Gastroesophageal sphincter (tissue), 4 donors: ENCODE measurements at places on chromosomes 13 and 19.

- peak; percentile 73 for ATAC-seq
These were observed 1.0 kb downstream of the HMGB1 start for GRCh38 chr13:30464496-30465342.

- ATAC-seq = no peak
These were observed 9.0 kb downstream of the BLOC1S3 start for GRCh38 chr19:45187421-45188100.

DNA sequence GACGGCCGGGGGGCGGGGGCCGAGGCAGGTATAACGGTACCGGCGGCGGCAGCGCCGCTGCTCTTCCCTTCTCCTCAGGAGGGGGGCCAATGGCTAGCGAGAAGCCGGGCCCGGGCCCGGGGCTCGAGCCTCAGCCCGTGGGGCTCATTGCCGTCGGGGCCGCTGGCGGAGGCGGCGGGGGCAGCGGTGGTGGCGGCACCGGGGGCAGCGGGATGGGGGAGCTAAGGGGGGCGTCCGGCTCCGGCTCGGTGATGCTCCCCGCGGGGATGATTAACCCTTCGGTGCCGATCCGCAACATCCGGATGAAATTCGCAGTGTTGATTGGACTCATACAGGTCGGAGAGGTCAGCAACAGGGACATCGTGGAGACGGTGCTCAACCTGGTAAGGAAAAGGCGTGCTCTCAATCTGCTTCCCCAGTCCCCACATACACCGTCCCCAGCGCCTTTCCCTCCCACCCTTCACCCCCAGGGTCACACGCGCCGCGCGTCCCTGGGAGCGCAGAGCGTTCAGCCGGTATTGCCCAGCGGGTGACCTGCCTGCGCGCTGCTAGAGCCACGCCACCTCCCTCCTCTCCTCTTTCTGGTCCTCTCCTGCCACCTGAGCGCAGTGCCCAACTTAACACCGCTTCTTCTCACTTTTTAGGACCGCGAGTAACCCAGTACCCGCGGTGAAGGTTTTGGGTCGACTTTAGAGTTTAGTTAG is 814 bp downstream of the NBEA start:
- peak; percentile 52 for ATAC-seq

DNA sequence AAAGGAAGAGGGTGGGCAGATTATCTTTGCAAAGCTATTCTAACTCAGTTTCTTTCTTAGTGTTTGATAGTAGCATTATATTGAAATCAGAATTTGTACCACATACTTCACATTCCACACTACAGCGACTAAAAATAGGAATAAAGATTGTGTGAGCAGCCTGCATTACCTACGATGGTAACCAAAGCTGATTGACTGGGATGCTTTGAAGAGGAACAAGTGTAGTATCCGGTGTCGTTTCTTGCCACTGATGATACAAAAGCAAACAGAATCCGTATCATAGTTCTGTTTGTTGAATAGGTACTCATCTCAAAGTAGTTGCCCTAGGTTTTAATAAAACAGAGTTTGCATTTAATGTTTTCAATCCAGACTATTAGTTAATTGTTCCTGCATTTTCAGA is 51.2 kb downstream of the FLT3 start:
- ATAC-seq = no peak

GRCh38 chr19:58351990-58352755 is 1.1 kb downstream of the A1BG start:
- no peak for ATAC-seq

GRCh38 chr19:56109226-56109625 is 11.9 kb downstream of the ZNF787 start:
- no peak for ATAC-seq

GRCh38 chr13:39530916-39531315 is 72.1 kb downstream of the LHFPL6 start:
- peak; percentile 46 for ATAC-seq

DNA sequence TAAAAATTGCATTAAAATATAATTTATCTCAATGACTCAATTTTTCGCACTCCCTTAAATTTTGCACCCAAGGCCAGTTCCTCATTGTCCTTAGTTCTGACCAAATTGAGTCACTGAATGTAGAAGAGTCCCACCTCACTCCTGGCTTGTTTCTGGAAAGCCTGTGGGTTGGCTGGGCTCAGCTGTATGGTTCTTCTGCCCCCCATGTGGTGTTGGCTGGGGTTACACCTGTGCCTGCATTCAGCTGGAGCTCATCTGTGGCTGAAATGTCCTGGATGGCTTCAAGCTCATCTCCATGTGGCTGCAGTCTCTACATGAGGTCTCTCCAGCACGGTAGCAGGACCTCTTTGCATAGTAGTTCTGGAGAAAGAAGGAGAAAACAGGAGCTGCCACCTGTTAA is 7.2 kb upstream of the IRGC start:
- ATAC-seq = no peak

- ATAC-seq = no peak
These were observed 39.5 kb downstream of the PCCA start for GRCh38 chr13:100128373-100128772.

- ATAC-seq = no peak
These were observed 28.3 kb downstream of the EFNA2 start for GRCh38 chr19:1313695-1314613.

DNA sequence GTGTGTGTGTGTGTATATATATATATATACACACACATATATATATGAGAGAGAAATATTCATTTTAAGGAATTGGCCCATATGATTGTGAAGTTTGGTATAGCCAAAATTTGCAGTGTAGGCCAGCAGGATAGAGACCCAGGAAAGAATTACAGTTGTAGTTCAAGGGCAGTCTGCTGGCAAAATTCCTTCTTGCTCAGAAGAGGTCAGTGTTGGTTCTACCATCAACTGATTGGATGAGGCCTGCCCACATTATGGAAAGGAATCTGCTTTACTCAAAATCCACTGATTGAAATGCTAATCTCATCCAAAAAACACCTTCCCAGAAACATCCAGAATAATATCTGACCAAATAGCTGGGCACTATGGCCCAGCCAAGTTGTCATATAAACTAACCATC is 24.0 kb downstream of the RNF6 start:
- ATAC-seq = no peak

DNA sequence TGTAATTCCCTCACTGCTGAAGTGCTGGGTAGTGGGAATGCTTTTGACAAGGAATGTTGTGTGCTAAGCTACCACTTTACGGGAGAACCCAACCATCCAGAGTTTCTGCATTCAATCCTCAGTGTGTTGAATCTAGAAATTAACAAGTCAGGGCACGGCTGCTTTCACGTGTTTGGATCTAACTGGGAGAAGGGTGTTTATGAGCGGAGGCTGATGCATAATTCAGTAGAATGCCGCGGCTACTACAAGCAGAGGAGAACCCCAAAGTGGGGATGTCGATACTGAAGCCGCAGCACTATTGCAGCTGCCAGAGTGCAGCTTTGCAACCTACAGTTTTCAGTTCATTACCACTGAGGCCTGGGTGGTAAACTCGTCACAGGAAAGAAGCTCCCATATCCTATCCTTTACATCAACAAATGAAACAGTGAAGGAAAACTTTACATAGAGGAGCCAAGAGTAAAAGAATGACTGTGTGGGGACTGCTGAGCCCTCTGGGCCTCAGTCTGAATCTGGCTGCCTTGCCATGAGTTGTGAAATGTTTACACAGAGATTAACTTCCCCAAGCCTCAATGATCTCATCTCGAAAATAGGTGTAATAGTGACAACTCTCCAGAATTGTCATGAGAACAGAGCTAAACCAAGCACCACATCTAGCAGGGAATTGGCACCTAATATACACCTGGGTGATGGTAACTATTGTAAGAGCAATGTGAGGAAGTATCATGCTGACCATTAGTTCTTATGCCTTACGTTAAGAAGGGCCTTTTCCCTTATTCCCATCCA is 531.7 kb downstream of the MYO16 start:
- no peak for ATAC-seq

DNA sequence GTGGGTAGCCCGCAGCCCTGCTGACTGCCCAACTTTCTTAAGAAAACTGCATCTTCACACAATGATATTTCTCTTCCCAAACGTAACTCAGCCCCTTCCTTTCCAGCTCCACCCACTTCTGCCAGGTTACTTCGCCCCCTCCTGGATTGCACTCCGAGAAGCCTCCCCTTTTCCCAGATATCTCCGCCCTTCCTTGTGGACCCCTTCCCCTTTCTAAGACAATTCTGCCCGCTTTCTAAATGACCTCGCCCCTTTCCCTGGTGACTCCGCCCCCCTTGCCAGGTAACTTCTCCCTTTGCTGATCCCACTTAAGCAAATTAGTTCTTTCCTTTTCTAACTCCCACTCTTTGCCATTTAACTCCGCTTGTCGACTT is 2.6 kb downstream of the VSIG10L start:
- ATAC-seq = no peak

- ATAC-seq = no peak
These were observed 42.0 kb downstream of the SERTM1 start for GRCh38 chr13:36715841-36716240.

DNA sequence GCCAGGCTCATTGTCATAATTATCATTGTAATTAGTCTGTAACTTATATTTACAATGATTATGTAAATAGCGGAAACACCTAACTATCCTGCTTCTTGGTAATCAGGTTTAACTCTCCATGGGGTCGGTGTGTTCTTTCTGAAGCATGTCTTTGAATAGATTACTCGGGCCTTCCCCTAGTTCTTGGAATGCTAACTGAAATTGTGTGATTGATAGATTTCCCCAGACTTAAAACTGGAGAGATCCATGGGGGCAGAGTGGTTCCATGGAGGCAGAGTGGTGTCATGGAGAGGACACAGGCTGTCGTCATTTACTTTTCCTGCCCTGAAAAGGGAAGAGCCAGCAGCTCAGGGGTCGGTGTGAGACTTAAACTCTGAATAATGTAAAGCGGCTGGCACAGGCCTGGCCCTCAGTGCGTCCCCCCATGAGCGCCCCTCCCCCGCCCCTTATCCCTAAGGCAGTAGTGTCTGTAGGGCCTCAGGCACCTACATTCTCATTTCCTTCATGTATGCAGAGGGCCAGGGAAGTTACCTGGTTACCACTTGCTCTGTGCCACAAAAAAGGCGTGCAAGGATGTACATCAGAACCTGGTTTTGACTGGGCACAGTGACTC is 225.1 kb downstream of the TM9SF2 start:
- ATAC-seq = no peak

GRCh38 chr13:24500977-24501376 is 11.6 kb downstream of the PARP4 start:
- no peak for ATAC-seq

GRCh38 chr13:54999399-54999907 is 1970.8 kb downstream of the OLFM4 start:
- ATAC-seq = no peak

GRCh38 chr19:41319500-41320184 is 9.7 kb downstream of the CCDC97 start:
- no peak for ATAC-seq

- no peak for ATAC-seq
These were observed 19.3 kb downstream of the PLD3 start for GRCh38 chr19:40367577-40368434.

- ATAC-seq = no peak
These were observed 1206.1 kb downstream of the EFNB2 start for GRCh38 chr13:105329359-105329758.

DNA sequence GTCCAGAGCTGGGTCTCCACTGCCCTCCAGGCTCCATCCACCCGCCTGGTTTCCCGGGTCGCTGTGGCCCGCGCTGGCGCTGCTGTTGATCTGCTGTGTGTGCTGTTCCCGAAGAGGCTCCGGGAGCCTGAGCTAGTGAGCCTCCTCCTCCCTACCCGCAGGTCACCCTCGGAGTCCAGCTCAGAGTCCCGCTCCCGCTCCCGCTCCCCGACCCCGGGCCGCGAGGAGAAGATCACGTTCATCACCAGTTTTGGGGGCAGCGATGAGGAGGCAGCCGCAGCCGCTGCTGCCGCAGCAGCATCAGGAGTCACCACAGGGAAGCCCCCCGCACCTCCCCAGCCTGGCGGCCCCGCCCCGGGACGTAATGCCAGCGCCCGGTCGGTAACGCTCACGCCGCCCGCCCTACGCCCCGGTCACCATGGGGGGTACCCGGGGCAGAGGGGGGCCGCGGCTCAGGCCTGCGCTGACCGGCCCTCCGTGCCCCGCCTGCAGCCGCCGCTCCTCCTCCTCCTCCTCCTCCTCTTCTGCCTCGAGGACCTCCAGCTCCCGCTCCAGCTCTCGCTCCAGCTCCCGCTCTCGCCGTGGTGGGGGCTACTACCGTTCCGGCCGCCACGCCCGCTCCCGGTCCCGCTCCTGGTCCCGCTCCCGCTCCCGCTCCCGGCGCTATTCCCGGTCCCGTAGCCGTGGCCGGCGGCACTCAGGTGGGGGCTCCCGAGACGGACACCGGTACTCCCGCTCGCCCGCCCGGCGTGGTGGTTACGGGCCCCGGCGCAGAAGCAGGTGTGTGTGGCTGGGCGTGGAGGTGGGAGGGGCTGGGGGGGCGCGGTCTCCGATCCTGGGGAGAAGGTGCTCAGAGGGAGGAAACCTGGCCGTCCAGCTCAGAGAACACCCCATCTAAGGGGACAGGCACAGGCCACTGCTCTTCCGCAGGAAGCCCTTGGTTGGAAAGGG is 12.2 kb downstream of the ZNF296 start:
- no peak for ATAC-seq

DNA sequence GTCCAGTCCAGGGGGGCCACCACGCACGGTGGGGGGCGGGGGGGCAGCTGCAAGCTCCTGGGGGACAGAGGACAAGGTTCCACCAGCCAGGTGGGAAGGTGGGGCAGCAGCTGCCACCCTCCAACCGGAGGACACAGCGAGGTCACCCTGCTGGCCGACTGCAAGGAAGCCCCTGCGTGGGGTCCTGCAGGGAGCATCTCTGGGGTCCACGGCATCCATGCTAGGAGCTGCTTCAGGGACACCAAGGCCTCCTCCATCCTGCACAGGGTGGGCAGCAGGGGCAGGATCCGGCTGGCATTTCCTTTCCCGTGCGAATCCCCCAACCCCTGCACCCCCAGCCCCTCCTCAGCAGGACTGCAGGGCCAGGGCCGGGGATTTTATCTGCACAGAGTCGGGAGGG is 8.3 kb upstream of the KLF16 start:
- no peak for ATAC-seq

GRCh38 chr13:79190932-79191331 is 215.1 kb downstream of the RBM26 start:
- no peak for ATAC-seq

DNA sequence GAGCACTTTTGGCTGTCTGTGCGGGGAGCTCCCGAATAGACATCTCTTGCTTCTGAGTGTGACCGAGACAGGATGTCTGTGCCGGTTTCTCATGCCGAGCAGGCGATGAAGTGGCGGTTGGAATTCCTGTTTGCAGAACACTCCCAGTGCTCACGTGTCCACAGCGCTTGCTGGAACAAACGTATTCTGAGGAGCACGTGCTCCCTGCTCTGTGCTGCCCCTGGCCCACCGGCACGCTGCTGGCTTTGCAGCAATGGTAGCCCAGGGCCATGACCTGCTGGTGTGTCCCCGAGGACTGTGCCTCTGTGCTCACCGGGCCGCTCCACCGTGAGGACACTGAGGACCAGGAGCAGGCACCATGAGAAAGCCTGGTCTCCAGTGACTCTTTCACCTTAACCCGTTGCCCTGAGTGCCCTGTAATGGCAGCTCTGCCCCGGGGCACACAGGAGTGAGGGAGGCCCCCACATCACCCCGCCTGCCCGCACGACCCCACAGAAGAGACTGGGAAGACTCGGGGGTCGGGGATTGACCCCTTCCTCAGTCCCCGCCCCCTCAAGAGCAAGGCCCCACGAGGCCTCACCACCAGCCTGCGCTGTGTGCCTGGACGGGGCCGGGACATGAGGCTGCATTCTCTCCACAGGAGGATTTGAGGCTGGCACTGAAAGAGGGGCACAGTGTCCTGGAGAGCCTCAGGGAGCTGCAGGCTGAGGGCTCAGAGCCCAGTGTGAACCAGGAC is 40.0 kb upstream of the F7 start:
- no peak for ATAC-seq
